WTC11 (cell line): ENCODE measurements at places on chromosomes 13 and 19.

DNA sequence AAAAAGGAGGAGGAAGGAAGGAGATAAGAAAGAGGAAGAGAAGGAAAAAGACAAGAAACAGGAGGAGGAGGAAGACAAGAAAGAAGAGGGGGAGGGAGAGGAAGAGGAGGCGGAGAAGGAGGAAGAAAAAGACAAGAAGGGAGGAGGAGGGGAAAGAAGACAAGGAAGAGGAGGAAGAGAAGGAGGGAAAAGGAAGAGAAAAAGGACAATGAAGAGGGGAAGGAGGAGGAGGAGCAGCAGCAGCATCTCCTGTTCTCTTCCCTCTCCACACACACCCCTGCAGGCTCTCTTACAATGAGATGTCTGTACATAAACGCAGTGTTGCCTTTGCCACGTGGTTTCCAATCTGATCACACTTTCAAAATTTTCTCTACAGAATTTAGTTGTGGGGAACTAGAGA, 66.6 kb downstream of the RUBCNL start:
- DNase-seq = no peak

DNA sequence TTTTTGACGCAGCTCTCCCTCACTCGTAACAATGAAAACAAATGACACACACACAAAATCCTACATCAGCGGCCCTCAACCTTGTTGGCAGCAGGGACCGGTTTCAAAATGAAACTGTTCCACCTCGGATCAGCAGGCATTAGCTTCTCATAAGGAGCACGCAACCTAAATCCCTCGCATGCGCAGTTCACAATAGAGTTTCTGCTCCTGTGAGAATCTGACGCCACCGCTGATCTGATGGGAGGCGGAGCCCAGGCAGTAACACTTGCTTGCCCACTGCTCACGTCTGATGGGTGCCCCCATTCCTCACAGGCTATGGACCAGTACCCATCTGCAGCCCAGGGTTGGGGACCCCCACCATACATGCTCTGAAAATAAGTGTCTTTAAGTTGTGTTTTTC, 43.4 kb downstream of the DHRS12 start:
- DNase-seq = no peak

DNA sequence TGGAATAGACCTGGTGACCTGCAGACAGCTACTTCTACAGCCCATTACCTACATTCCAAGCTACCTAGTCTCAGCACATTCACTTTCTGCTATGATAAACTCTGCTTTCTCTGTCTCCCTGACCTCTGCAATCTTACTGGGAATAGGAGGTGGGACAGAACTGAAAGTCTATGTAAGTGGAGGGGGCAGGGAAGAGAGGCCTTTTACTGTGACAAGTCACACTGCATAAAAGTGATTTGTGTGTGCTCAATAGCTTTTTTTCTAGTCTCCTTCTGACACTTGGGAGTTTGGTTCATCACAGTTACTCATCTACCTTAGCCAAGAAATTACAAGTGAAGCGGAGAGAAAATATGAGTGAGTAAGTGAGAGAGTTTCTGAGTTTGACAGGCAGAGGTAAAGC, 322.4 kb downstream of the OLFM4 start:
- DNase-seq = no peak

GRCh38 chr19:4602915-4603314, 36.4 kb upstream of the TNFAIP8L1 start:
- no peak for DNase-seq

DNA sequence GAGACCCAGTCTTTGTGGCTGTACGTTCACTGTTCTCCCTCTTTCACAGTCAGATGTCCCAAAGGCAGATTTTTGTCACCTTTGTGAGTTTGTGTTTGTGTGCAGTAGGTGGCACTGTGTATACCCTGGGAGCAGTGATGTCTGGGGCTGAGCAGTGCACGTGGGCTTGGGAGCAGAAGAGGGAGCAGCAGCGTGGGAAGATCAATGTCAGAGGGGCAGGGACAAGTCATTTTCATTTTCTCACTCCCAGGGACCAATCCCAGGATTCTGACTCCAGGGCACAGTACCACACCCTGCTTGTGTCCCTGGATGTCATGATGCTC, 2.0 kb upstream of the PSG6 start:
- DNase-seq = no peak

DNA sequence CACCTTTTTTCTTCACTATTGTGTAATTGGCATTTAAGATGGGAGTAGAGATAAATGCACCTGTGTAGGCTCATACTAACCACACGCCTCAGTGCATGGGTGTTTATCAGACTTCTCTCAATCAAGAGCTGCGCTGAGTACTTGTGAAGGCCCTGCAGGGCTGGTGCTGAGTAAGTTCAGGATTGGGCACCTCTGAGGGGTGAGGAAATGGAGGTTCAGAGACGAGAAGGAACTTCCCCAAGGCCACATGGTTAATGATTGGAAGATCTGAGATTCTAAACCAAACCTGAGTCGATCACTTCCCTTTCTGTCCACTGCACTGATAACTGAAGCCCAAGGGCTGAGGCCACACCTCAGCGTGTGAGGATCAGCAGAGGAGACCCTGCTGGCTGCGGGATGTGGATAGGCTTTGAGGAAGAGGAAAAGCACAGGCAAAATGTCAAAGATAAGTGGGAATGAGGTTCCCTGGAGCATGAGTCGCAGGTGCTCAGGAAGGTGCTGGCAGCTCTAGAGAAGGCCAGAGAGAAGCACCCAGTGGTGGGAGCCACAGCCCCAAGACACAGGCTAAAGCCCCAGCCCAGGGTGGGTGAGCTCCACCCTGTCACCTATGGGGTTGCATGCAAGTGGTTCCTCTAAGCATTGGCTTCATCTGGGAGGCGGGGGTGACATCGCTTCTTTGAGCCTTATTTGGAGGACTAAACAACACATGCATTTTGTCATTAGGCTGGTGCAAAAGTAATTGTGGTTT, 32.3 kb upstream of the GJB6 start:
- DNase-seq = no peak

DNA sequence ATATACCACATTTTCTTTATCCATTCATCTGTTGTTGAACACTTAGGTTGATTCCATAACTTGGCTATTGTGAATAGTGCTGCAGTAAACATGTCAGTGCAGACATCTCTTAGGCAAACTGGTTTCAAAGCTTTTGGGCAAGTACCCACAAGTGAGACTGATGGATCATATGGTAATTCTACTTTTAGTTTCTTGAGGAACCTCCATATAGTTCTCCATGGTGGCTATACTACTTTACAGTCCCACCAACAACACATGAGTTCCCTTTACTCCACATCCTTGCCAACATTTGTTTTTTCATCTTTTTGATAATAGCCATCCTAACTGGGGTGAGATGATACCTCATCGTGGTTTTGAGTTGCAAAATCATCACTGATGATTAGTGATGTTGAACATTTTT, 8.5 kb downstream of the CYSLTR2 start:
- DNase-seq = no peak

DNA sequence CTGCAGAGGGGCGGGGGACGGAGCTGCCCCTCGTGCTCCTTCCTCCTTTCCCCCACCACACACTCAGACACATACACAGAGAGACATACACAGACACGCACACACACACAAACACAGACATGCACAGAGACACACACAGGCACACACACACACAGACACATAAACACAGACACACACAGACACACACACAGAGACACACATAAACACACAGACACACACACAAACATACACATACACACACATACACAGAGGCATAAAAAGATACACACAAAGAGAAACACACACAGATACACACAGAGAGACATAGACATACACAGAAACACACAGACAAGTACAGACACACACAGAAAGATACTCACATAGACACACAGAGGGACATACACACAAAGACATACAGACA, 136.0 kb downstream of the UQCRFS1 start:
- DNase-seq = no peak

DNA sequence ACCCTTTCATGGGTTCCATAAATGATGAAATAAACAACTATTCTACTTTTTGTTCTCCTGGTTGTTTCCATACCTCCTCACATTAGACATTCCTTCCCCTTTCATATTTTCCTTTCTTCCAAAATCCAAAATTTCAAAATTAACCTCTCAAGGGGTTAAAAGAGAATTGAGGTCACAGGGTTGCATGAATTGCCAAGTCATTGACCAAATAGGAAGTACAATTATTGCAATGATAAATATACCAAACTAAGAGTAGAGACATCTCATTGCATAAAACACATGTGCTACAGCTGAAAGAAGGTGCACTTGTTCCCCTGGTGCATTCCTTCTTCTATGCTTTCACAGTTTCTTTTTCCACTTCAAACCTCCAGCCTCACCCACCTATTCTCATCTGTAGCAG, 136.1 kb downstream of the KCTD12 start:
- no peak for DNase-seq

DNA sequence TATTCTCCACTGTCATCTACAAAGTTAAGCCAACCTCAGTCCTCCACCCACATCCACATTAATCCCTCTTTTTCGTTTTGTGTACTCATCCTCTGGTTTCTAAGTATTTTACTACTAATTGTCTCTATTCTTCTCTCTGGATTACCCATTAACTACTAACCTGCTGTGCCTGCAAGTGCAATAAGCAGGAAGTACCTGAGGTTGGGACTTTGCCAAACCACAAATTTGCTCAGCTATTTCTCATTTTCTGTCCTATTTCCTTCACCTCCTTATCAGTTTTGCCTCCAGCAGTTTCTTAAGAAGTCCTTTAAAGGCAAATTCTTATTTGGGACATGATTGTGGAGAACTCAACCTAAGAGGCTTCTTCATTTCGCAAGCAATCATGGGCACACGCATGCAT, 1708.9 kb downstream of the SLITRK5 start:
- no peak for DNase-seq

GRCh38 chr13:101942038-101942437, 459.8 kb downstream of the FGF14 start:
- DNase-seq = peak; percentile 33

GRCh38 chr13:23707674-23708073, 137.5 kb downstream of the TNFRSF19 start:
- DNase-seq = no peak

DNA sequence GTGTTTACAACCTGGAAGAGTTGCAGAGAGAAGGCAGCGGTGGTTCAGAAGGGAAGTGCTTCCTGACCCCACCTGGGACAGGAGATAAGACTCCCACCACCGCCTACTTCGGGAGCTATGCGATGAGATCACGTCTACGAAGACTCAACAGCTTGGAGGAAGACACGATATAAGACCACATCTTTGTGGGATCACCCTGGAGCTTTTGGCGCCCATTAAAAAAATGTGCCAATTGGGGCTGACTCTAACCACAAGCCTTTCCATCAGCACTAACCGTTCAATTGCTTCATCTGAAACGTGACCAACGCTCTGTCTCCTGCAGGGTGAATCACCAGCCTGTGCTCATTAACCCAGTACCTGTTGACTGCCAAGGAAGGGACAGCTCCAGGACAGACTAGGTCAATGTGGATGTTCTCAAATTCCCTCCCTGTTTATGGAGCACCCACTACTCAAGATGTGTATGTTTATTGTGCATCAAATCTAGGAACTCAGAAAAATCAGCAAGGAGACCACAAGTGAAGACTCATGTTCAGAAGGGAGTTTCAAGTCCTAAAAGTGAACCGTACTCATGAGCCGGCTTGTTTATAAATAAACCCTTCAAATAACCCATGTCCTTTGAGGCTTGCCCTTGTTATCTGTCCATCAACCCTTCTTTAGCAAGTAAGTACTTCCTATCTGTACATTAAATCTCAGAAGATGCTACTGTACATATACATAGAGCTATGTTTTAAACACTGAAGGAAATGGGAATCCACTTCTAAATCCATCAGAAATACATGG, 67.5 kb downstream of the LATS2 start:
- no peak for DNase-seq

- no peak for DNase-seq
These were observed 18.8 kb upstream of the PPP5C start for GRCh38 chr19:46328079-46328478.

DNA sequence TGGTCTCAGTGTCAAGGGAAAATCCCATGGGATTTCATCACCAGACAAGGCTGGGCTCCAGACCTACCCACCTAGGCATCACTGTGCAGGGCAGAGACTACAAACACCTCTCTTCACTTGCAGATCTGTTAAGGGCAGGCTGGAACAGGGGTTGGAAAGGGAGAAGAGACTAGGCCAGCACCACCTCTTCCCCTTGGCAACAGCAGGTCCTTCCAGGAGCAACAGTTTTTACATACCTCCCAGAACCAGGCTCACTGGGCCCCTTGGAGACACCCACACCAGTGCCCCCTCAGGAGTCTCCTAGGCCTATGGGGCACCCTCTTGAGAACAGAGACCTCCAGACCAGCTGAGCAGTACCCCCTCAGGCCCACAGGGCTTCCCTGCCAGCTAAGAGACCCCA, 2.5 kb upstream of the UBE2M start:
- DNase-seq = no peak

GRCh38 chr13:48295271-48295670, 8.3 kb upstream of the RB1 start:
- no peak for DNase-seq

- DNase-seq = no peak
These were observed 9.2 kb downstream of the CYP2B6 start for GRCh38 chr19:41000310-41000737.

GRCh38 chr19:45352914-45353796, 12.6 kb downstream of the KLC3 start:
- DNase-seq = no peak

DNA sequence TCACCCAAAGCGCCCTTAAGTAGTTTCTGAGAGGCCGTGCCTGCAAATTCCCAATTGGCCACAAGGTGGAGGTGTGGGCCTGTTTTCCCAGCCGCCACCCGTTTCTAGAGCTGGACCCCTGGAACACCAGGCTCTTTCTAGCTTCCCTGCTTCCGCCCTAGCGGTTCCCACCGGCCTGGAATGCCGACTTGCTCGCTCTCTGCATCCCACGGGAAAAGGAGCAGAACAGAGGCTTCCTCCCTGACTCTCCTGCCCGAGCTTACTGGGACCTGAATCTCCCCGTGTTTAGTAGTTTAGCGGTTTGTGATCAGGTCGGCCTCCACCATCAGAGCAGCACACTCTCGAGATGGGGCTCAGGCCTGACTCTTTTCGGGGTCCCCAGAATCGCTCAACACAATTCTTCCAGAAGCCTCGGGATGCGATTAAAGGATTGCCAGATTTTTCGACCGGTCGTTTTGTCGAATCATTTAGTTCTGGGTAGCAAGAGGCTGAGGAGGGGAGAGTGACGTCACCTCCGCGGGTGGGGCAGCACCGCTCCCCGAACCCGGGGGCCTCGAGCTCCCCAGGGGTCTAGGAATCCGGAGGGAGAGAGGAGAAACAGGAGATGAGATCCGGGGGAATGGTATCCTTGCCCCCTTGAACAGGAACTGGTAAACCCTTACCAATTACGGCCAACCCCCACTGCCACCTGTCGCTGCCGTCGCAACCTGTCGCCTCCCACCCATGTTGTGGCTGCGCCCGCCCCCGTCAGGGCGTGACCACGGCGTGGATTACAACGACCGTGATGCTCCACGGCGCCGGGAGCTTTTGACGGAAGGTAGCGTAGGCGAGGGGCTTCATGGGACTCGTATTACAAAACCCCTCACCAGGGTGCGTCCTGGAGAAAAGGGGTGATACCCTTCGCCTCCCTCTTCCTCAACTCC, 8.0 kb downstream of the NAPSA start:
- DNase-seq = peak; percentile 86

- no peak for DNase-seq
These were observed 11.2 kb upstream of the RAB8A start for GRCh38 chr19:16100524-16100923.
